ENCODE measurements at places on chromosomes 6 and 20.

DNA sequence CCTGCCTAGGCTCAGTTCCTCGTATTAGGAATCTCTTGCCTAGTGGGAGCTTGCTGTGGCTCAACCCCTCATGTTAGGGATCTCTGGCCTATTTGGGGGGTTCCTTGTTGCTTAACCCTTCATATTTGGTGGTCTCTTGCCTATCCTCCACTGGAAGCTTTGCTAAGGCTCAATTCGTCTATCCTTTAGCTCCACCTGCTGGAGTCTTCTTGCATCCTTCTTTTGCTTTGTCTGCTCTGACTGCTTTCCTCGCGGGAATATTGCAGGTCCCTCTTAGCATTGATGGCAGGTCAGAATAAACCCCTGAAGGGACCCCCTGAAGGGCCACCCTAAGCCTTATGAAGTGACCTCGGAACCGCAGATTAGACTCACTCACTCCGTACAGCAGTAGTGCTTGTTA lies 203.0 kb upstream of the TBX18 start:
- DNase-seq = no peak

DNA sequence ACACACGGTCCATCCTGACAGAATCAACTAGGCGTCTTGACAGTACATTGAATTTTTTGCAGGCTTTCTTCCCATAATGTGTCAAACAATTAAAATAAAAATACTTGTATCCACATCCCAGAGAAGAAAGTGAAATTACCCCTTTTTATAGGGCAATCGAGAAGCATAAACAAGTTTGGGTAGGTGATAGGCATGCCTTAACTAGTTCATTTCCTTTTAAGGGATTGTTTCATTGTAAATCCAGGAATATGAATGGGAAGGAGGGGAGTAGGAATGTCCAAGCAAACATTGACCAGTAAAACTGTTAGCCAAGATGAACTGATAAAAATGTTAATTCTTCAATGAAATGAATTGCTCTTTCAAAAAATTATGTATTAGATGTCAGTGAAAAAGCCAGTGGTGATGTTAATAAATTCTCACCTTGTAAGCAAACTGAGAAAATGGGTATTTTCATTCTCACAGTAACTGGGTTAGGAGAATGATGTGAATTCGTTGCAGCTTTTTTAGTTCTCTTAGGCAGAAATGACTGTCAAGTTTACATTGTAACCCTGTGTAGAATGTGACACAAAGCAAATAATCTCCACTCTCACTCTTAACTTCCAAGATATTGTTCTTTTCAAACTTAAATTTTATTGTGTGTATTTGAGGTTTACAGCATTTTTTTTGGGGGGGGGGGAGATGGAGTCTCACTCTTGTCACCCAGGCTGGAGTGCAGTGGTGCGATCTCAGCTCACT lies 31.6 kb downstream of the SASH1 start:
- DNase-seq = no peak

- DNase-seq = no peak
These were observed 91.6 kb upstream of the TAB2 start for GRCh38 chr6:149225946-149226345.

DNA sequence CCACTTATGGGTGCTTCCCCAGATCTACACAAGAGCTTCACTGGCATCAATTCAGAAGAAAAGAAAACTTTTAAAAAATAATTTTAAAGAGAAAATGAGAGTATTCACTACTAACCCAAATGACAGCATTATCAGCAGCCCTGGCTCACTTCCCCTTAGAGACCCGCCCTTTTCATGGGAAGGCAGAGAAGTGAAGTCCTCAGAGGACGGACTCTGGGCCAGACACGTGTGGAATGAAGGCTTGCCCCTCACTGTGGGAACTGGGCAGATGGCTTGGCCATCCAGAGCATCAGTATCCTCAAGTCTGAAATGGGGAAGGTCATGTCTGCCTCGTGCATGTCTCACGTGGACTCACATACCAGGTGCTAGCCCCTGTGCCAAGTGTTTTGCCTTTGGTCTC lies 63.5 kb downstream of the JAG1 start:
- no peak for DNase-seq

DNA sequence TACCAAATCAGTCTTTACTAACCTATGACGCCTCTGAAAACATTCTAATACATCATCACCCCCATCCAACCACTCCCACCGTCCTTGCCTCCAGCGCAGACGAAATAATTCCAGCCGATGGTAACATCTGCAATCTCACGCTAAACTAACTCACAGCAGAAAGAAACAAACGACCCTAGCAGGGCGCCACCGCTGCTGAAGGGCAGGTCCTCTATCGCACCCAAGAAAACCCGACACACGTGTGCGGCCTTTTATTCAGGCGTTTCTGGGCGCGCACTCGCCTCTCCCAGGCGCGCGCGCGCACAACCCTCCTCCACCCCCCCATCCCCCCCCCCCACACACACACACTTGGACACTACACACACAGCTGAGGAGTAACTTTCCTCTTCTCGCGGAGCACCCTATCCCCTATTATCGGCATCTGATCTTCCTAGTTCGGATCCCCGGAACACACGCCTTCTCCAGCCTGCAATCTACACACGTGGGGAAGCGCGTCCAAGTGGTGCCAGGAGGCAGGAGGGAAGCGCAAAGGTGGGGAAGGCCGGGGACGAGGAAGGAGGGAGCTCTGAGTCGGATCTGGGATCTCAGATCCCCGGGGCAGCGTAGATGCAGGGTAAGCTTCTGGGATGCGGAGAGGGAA lies 1.4 kb downstream of the GFOD1 start:
- DNase-seq = peak; percentile 19

- no peak for DNase-seq
These were observed 2.0 kb upstream of the ZNFX1 start for GRCh38 chr20:49279677-49280462.

DNA sequence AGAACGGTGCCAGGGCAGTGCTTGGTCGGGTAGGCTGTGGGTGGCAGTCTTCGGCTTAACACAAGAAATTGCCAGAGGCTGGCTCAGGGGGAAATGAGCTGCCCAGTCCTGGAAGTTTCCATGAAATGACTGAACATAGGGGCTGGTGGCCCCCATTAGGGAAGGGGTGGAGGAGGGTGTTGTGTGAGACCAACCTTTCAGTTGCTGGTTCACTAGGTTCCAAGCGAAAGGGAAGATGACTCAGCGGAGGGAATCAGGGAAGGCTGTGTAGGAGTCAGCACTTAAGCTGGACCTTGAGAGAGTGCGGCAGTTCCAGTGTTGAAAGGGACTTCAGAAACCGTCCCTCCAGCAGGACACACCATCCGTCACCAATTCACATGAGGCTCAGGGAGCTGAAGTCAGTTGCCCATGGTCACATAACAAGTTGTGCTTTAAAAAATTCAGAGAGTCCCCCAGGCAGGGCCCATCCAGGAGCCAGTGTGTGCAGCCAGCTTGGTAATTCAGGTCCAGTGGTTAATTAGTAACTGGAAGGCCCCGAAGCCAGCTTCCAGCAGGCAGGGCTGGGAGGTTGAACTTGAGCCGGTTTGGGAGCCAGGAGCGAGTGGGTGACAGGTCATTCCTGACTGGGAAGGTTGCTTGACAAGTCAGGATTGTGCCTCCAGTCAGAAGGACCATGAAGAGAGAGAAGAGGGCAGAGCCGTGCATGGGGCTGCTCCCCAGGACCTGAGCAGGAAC lies at the start of gene SGK2:
SGK2 (plus strand) TSS at position 616 of the 735 bp plus-strand sequence. CDS start 7,469 bp downstream, outside the sequence.
- no peak for DNase-seq

DNA sequence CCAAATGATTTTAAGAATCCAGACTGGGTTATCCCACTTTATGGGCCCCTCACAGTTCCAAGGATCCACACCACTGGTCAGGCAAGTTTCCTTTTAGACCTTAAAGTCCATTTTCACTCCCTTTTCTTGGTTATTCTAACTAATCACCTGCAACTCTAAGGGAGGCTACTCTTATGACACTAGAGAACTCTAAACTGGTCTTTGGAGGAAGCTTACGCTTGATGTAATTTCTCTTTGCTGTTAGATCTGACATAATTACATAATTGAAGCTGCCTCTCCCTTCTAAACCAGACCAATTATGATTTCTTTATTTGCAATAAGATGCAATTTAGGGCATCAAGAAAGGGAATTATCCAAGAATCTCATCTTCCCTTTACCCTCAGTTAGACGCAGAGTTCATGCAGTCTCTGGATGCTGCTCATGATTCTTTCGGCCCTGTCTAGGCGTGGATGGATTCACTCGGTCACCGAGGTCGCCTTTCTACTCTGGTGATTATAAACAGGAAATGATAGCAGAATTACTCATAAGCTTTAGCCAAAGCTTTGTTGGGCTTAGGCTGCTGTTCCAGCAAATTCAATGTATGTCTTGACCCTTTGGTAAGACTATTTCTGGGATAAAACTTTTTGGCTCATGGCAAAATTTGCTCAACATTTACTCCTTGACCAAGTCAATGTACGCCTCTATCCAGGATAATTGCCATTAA lies 166.4 kb upstream of the PRND start:
- DNase-seq = no peak

DNA sequence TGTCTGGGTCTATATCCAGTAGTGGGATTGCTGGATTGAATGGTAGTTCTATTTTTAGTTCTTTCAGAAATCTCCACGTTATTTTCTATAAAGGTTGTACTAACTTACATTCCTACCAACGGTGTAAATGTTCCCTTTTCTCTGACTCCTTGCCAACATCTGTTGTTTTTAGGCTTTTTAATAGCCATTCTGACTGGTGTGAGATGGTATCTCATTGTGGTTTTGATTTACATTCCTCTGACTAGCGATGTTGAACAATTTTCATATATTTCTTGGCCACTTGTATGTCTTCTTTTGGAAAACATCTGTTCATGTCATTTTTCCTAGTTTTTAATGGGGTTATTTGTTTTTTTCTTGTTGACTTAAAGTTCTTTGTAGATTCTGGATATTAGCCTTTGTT lies 99.3 kb downstream of the BMP2 start:
- DNase-seq = no peak

GRCh38 chr6:51477711-51478311 lies 609.6 kb downstream of the PKHD1 start:
- no peak for DNase-seq

GRCh38 chr20:64100946-64101688 lies 6.2 kb downstream of the NPBWR2 start:
- no peak for DNase-seq

DNA sequence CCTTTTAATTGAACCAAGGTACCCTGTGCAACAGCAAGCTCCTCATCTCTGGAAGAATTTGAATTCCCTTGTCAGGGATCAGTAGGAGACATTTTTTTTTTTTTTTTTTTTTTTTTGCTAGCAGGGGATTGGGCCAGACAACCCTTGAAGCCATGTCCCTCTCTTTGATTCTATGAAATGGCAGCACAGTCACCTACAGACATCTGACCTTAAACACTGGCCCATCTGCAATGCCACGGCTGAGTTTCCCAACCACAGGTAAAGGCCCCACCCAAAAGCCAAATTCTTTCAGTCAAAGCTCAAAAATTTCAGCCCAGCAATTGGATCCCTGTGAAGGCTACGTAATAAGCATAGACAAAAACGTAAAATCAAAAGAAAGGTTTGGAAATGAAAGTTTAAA lies 94.2 kb downstream of the FYN start:
- DNase-seq = no peak

- DNase-seq = no peak
These were observed 57.1 kb upstream of the GJE1 start for GRCh38 chr6:142075516-142076101.

DNA sequence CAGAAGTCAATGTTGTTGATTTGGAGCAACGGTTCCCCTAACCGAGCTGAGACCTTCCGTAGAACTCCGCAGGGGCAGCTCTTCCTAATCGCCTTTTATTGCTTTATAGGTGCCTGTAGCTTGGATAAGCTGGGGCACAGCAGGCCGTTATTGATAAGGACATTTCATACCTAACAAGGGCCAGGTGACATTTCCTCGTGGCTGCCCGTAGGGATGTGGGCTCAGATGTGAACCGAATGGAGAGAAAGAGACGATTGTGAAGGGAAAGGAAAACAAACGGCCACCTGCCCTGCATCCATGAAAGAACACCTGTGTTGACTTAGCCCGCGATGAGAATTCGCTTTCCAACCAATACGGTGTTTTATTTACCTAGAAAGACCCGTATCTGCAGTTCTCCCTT lies 53.3 kb upstream of the DACT2 start:
- no peak for DNase-seq

- no peak for DNase-seq
These were observed 217.7 kb upstream of the LRFN2 start for GRCh38 chr6:40804905-40805304.

- no peak for DNase-seq
These were observed 58.6 kb downstream of the CPNE5 start for GRCh38 chr6:36780442-36781177.

DNA sequence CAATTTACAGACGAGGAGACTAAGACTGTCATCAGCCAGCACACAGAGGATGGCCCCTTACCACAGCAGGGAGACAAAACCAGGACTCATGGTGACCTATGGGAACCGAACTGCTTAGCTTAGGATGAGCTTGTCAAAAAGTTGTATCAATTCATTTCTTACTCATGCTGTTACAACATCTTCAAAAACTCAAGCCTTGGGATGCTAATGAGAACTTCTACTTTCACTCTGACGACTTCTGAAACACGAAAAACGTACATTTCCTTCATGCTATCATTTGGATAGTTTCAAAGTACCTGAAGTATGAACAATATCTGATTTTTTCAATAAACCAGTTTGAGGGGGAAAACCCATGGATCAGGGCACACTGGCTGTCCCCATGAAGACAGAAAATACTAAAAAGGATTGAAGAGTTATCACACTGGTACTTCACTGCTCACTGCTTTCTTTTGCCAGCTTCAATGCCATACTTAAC lies 31.9 kb downstream of the HIVEP2 start:
- DNase-seq = no peak

DNA sequence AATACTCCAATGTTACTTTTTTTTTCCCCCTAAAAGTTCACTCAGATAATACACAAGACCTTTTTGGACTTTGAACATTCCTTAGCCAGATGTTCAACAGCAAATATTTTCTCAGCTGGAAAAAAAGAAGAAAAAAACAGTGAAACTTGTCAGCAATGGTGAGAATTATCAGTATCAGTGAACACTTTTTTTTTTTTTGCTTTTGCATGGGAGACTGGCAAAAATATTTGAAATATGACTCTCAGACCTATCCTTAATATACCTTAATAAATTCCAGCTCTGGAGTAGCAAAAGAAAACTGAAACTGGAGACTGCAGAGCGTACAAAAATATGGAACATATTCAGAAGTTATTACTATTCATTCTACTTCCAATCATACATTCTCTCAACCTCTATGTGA lies 92.3 kb downstream of the RFPL4B start:
- no peak for DNase-seq

All from umbilical cord (tissue), 2 donors.